Omental fat pad (tissue), 4 donors: ENCODE measurements at places on chromosomes 4 and X. TPM values are rescaled to one million over a fixed set of nuclear protein-coding genes. Genes with fewer than 3 reads are reported as not detected.

- DNase-seq: no peak
Observed at GRCh38 chrX:105191878-105192277, 28.6 kb downstream of the TEX13A start.

DNA sequence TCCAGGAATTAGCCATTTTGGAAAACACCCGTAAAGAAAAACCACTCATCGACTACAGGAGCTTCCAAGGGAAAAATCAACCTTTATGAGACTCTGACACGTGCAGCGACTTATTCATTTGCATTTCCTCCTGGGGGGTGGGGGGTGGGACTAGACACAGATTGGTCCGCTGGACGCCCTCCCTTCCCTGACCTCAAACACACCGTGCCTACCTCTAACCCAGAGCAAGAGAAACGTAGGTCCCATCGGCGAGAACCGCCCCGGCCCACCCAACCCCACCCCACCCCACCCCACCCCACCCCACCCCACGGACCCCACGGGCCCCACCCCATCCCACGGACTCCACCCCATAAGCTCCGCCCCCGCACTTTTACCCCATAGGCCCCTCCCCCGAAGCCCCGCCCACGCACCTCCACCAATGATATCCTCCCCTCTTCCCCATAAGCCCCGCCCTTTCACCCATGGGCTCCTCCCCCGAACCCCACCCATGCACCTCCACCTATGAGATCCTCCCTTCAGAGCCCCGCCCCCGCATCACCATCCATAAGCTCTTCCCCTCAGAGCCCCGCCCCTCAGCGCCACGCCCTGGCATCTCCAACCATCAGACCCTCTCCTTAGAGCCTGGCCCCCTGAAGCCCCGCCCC, 1.1 kb downstream of the GTPBP6 start:
- DNase-seq: peak; percentile 54

DNA sequence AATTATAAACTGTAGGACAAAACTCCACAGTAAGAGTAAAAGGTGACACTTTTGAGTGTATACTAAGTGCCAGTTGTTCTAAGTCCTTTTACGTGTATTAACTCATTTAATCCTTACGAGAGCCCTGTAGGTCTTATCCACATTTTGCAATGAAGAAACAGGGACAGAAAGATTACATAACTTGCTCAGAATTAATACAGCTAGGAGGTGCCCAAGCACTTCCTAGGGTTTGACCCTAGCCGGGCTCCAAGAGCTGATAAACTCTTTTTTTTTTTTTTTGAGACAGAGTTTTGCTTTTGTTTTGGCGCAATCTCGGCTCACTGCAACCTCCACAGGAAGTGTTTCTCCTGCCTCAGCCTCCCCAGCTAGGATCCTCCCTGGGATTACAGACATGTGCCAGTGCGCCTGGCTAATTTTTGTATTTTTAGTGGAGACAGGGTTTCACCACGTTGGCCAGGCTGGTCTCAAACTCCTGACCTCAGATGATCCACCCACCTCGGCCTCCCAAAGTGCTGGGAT, 110.4 kb downstream of the UBE2K start:
- DNase-seq: no peak

DNA sequence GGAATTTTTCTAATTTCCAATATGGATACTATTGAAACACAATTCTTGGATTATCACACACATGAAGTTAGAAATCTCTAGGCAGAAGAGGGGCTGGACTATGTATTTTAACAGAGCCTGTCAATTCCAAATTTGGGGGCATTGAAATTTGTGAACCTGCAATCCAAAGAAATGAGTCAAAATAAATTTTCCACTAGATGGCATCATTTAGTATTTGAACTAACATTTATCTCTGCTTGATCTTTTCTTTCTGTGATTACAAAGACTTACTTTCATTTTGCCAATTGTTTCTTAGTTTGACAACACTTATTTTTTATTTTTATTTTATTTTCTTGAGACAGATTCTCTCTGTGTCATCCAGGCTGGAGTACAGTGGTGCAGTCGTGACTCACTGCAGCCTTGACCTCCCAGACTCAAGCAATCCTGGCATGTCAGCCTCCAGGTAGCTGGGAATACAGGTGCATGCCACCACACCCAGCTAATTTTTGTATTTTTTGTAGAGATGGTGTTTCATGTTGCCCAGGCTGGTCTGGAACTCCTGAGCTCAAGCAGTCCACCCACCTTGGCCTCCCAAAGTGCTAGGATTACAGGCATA, 2.7 kb upstream of the PYURF start:
- DNase-seq: no peak

- no peak for DNase-seq
Observed at GRCh38 chr4:88549815-88550214, 26.2 kb upstream of the PYURF start.

DNA sequence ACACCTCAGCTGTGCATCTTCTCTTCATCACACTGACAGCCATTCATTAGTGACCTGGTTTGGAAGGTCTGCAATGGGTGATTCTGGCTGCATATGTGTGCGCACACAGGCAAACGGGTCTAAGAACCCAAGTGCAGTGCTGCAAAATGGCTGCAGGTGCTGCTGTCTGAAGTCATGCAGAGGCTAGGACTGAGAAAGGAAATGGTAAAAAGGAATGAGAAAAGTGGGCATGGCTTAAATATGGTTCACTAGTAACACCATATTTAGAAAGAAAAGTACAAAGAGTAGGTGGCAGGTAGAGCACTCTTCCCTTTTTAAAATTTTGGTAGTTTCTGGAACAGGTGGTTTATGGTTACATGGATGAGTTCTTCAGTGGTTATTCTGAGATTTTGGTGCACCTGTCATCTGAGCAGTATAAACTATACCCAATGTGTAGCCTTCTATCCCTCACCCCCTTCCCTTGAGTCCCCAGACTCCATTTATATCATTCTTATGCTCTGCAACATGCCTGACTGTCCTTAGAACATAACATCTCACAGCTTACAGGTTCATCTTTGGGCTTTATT, 78.4 kb downstream of the CCNG2 start:
- DNase-seq: no peak

GRCh38 chrX:97842468-97843199, 958.9 kb downstream of the RPA4 start:
- DNase-seq: no peak

GRCh38 chr4:107835406-107835805, 10.7 kb downstream of the SGMS2 start:
- DNase-seq: no peak

DNA sequence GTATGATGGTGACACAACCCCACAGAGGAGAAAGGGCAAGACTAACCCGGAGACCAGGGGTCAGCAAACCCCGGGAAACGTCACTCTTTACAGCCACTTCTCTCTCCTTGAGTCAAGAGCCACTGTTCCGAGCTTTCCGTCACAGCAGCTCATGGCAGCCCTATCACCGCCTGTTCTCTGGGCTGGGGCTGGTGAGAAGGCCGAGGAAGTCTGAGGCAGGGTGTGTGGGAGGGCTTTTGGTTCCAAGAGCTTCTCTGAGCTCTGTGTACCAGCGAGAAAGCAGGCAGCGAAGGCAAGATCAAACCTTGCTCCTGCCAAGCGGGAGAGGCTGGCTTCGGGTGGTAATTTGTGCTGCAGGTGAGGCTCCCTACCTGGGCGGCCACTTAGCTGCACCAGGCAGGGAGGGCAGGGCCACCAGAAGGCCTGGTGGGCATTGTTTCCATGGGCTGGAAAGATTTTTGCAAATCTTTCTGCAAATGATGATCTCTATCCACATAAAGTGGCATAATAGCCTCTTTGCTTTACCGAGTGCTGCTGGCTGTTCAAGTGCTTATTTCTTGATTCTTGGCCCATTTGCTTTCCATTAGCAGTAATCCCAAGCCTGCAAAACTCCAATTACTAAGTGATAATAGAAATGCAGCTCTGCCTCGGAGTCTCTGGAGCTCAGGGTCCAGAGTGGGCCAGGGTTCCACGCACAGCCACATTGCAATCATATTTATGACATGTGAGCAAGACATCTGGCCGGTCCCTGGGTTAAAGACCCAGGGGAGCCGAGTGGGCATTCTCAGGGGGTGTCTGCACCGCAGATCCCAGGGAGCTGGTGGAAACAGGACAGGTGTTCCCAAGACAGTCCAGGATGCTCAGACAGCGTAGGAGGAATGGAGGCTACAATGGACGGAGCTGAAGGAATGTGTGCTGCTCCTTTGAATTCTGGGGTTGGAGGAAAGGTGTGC, 41.5 kb downstream of the DCTD start:
- no peak for DNase-seq

- DNase-seq: no peak
Observed at GRCh38 chr4:140806163-140806562, 50.0 kb upstream of the TBC1D9 start.

DNA sequence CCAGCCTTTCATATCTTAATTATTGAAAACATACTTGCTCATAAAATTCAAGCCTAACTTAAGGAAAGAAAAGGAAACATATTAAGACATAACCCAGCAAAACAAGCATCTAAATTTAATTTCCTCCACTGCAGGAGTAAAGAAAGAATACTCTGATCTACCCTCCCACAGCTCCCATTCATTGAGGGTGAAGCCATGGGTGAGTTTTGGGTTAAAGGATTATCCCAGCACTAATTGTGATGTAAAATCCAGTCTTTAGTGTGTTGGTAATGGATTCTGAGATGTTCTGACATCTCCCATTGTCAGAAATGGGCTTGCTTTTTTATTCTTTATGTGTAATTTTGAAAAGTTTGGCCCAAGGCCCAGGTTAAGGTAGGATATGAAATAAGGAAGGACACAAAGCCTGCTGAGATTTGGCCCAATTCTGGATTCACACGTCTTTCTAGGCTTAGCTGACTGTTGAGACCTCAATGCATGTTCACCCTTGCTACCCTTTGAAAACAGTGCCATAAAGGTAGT, 50.4 kb downstream of the SPARCL1 start:
- DNase-seq: no peak

GRCh38 chr4:140059159-140059558, 94.8 kb downstream of the MAML3 start:
- DNase-seq: no peak

GRCh38 chr4:11623726-11624037, 195.0 kb upstream of the HS3ST1 start:
- DNase-seq: no peak

GRCh38 chr4:59956366-59956765, 1243.8 kb upstream of the ADGRL3 start:
- no peak for DNase-seq

GRCh38 chr4:80767944-80768343, 262.6 kb upstream of the BMP3 start:
- DNase-seq: no peak

DNA sequence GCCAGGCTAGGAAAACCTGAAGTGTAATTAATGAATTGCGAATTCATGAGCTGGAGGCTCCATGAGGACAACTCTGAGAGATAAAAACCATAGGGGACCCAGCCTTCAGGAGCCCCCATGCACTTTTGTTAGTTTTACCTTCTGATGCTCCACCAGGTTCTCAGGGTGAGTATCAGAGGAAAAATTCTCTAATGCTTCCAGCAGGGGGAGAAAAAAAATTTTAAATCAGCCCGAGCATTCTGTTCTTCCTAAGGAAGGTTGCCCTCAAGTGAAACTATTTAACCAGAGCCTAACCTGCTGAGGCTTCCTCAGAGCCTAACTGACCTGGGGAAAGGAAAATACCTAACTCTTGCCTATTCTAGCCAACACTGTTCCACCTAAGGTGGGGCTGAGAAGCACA, 552.6 kb downstream of the PPARGC1A start:
- no peak for DNase-seq

DNA sequence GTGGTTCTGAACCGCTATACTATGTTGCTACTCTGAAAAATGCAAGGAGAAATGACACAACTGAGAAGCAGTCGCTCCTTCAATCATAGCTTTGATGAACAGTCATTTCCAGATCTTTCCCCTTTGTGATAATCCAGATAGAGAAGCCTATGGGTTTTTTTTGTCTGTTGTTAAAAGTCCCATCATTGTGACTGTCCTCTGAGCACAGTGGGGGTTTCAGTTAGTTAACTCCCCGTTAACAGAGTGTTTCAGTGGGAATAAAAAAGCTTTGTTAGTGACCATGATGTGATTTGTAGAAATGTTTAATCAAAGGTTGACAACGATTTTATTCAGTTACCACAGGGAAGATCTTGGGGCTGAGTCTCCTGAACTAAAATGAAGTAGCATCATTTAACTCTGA, 176.2 kb upstream of the MAOA start:
- no peak for DNase-seq

GRCh38 chr4:144715230-144715629, 69.3 kb downstream of the HHIP start:
- DNase-seq: no peak

GRCh38 chrX:19689170-19689779, 174.0 kb upstream of the MAP3K15 start:
- DNase-seq: no peak

DNA sequence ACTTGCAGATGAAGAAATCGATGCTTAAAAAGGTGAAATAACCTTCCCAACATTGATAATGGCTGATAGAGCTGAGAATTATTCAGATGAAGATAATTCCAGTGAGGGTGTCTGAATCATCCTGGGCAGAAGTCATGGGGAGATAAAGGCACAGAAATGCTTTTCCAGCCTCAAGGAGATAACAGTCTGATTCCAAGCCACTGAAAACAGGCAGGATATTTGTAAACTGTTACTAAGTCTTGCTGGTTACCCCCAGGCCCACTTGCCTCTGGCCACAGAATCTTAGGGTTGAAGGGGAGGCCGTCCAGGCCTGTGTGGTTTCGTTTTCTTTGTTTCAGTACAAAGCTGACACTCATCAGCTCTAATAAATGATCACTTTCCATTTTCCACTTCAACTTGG, 158.5 kb downstream of the SH3KBP1 start:
- no peak for DNase-seq

DNA sequence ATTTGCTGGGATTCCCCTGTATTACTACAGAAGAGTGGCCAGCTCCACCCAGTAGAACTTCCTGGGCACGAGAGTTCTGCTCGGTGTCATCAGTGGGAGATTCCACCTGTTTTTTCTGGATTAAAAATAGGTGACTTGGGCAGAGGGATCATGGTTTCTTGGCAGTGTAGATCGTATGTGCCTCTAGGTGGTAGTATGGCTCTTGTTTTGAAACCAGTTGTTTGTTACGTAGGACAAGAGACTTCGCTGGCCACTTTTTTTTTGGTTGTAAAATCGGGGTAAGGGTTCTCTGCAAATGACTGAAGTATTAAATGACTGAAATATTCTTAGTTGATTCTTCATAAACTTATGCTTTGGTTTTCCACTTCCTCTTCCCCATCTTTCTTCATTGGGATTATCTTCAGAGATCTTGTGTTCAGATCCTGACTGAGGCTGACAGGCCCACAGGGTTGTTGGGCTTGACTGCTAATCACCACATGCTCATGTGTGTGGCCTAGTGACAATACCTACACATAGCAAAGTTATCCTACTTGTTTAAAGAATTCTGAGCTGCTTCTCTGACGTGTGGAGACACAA, 43.8 kb upstream of the WDR1 start:
- no peak for DNase-seq

GRCh38 chr4:8168832-8169598, 10.4 kb upstream of the ABLIM2 start:
- no peak for DNase-seq

UCP1 gene
- 0.28 TPM for total RNA-seq

GABRG1 gene
- not detected for total RNA-seq

MAPK10 gene
- 38.5 TPM for total RNA-seq

FDCSP gene
- not detected for total RNA-seq

CLCN4 gene
- total RNA-seq: 2.1 TPM

NAP1L2 gene
- 4.0 TPM for total RNA-seq

FABP2 gene
- not detected for total RNA-seq

NUDT11 gene
- 1.1 TPM for total RNA-seq

KLHL13 gene
- total RNA-seq: 1.8 TPM

CCSER1 gene
- 8.9 TPM for total RNA-seq
